Stimulated activated CD8-positive, alpha-beta memory T cell treated with anti-CD3 and anti-CD28 coated beads, Interleukin-2, amount 100 ng/mL, for 48 hours (primary cell): ENCODE measurements at places on chromosomes 6 and 20.

GRCh38 chr6:30782425-30783014, 38.2 kb upstream of the IER3 start:
- no peak for DNase-seq

DNA sequence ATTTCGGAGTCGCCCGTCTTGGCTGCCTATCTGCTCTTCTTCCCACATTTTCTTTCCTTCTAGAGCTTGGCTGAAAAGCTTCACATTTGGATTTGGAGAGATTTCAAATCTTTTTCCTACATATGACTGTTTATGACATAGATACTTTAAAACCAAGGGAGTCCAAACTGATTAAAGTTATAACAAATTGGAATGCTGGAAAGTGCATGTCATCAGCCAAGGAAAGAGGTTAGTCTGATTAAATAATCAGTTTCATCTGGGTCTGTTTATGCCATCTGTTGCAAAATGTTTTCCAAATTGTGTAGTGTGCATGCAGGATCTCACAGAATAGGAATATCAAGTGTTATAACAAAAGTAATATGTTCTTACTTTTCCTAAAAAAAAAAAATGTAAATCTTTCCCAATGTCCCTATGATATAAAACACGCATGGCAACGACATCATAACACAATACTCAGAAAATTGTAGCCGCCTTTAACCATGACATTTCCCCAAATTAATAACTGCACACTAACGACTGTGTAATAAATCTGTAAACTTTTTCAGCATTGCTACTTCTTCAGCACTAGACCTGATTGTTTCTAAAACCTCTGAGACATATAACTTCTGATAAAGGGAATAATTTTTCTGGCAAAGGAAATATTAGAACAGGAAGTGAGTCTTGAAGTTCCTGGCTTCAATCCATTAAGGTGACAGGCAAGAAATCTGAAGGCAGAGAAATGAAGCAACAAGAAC, 230.2 kb upstream of the FOXQ1 start:
- no peak for DNase-seq

DNA sequence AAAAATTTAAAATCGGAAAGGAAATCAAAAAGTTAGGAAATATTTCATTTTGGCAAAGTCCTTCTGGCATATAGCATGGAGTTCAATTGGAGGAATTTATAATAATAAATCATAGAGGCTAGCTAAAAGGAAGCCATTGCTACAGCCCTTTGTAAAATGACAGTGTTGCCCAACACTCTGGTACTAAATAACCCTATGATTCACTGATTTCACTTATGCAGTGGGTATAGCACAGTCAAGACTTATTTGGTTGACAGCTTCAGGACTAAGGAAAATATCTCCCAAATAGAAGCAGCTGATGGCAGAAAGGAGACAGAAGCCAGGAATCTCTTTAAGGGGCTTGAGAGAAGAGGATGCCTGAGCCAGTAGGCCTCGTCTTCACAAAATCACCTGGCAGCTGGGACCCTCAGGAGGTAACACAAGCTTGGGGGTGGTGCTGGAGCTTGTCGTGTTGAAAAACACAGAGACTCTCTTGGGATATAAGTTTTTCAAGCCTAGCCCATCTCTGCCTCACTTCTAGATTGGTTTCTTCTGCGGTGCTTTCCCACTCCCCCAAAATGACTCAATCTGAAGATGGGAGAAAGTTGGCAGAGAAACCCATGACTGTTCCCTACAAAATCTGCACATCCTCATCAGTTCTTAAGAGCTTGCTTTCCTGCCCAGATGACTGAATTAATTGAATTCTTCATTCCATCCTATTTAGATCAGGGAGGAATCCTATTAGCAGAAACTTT, 38.4 kb upstream of the EYA4 start:
- DNase-seq = no peak

DNA sequence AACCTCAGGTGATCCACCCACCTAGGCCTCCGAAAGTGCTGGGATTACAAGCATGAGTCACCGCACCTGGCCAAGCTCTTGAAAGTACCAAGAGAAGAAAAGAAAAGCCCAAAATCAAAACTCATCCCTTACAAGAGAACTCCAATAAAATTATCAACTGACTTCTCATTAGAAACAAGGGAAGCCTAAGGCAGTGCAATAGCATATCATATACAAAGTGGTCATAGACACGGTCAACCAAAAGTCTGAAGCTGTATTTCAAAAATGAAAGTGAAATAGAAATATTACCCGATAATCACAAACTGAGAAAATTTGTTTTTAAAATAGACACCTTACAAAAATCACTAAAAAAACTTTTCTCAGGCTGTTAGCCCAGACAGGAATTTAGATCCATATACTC, 1321.1 kb upstream of the GJE1 start:
- DNase-seq = no peak

DNA sequence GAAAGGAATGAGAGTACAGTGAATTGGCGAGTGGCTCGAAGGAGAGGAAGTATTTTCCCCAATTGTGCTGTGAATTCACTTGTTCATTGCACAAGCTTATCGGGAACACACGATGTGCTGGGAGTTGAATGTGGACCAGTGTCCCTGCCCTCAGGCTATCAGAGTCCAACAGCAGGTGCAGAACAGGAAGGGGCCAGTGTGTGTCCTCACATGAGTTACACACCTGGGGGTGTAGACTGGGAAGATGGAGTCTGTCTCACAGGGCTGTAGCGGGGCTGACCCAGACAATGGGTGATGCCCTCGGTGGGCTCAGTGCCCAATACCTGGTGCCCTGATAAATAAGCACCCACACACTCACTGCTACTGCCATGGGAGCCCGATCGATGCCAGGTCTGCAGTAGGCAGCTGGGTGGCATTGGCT, 14.4 kb downstream of the DUSP22 start:
- DNase-seq = no peak

GRCh38 chr20:36745234-36745926, 510 bp downstream of the NDRG3 start:
- DNase-seq = no peak

GRCh38 chr6:108875161-108875555, 26.9 kb downstream of the ARMC2 start:
- no peak for DNase-seq

- DNase-seq = no peak
These were observed 228.8 kb downstream of the EPM2A start for GRCh38 chr6:145506565-145506964.

- no peak for DNase-seq
These were observed at the start of gene FAM83B for GRCh38 chr6:54846243-54846856. Gene FAM83B, plus strand, starts transcription at chr6:54846771. Its CDS starts 23,476 bp downstream, at chr6:54870247.

GRCh38 chr20:34880215-34880850, 3.9 kb downstream of the ACSS2 start:
- no peak for DNase-seq

DNA sequence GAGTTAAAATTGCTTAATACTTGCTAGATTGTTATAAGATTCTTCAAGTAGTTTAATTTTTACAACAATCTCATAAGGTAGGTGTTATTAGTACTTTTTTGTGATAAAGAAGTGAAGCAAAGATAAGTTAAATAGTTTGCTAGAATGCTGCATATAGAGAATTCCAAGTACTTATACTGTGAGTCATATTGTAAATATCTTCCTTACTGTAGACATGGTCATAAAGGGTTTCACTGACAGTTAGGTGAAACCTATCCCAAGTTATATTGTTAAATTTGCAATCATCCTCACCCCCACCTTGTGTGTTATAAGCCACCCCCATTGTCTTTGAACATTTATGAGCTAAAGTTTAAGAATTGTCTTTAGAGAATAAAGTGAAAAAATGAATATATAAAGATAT, 142.0 kb downstream of the FAM83B start:
- no peak for DNase-seq

- DNase-seq = no peak
These were observed 495.2 kb downstream of the PREX1 start for GRCh38 chr20:48332555-48332954.

- no peak for DNase-seq
These were observed 118.0 kb upstream of the MAN1A1 start for GRCh38 chr6:119467488-119468081.

- no peak for DNase-seq
These were observed 3.1 kb downstream of the B3GALT4 start for GRCh38 chr6:33279971-33280511.

DNA sequence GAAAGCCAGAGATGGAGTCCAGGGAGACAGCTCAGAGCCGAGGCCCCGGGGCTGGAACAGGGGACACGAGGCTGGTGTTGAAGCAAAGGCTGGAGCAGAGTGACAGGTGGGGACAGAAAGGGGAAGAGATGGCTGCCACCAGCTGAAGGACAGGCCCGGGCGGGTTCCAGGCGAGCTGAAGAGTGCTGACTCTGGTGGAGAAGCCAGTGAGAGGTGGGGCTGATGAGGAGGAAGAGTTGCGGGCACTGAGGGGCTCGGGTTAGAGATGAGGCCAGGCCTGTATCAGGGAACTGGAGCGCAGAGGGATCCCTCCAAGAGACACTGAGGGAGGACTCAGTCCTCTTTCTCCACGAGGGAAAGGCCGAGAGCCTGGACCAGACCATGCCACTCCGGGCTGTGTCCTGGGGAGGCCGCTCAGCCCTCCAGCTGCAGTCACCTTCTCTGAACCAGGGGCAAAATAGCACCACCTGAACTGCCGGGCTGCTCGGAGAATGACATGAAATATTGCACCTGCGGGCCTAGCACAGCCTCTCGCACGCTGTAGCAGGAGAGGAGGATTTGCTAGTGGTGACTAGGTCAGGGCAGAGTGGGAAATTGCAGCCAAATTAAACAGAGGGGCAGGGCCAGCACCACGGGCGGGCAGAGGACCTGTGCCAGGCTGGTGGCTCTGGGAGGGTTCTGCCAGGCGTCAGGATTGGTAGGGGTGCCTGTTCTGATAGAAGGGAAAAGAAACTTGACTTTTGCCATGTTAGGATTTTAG, 175.9 kb downstream of the ZDHHC14 start:
- no peak for DNase-seq

DNA sequence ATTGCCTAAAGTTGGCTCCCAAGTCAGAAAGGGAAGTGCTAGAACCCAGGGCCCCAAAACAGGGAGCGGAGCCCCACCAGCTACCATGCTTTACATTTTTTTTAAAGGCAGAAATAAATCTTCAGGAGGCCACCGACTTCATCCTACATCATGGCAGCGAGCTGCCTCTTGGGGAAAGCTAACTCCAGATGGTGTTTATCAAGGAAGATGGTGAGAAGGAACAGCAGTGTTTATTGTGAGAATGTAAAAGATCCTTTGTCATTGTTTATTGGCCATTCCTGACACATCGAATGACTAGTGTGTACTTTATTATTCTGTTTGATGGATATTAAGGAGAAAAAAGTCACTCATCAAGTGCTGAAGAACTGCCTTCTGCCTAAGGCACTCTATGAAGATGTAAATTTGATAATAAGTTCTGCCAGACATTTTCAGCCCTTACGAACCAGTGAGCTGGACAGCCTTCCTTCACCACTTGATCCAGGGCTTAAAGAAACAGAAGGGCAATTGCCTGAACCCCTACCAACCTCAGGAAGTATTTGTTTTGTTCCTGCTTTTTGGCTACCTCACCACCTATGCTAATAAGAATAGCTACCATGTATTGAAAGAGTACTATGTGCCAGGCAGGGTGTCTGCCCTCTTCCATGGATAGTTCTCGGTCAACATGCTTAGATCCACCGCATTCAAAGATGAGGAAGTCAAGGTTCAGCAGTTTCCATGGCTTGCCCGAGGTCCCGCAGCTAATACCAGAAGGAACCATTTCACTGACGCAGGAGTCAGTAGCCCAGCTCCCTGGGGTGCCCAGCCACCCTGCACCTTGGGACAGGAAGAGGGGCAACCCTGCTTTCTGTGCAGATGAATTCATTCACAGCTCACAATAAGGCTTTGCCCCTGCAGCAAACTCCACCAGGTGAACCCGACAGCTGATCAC, 194.7 kb upstream of the RREB1 start:
- no peak for DNase-seq

DNA sequence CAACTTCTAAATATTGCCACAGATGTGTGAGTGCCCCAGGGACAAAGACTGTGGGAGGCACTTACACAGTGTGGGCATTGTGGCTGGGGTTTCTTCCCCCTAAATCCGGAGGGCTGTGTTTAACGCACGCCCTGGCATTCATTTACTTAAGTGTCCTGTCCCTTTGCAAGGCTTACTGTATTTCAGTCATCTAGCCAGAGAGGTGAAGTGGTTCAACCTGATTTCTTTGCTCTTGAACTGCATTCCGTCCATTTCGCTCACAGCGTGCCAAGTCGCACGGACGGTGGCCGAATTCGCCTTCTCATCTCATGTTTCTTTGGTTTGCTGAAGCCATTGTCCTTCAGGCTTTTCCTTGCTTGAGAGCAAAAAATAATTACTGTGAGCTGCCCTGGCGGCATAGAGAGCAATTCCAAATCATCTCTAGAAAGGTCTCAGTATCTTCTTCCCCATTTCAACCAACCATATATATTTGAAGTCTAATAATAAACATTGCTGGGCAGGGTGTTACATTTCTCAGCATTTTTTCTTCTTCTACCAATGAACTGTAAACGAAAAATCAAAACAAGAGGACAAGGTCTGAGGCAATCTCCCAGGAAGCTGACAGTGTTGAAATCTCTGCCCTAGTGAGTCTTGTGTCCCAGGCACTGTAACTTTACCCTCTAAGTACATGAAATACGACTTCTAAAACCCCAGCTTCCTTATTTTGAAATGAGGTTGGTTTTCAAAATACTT, 16.9 kb downstream of the SYTL3 start:
- no peak for DNase-seq

DNA sequence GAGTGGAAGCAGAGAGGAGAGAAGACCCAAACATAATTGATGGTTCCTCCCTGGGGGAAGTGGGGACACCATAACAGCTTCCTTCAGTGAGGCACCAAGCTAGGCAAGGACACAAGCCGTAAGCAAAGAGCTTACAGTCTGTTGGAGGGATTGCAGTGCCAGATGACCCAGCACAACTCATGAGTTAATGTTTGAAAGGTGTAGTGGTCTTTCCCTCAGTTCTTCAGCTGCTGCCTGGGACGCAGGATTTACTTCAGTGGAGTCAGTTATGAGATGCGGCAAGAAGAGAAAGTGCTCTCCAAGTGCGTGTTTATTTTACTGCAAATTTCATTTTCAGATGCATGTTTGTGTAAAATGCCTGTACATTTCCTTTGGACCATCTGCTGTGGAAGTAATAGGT, 38.7 kb upstream of the SLC17A4 start:
- no peak for DNase-seq

GRCh38 chr6:7439228-7439627, 49.6 kb downstream of the RIOK1 start:
- DNase-seq = no peak

- no peak for DNase-seq
These were observed 49.6 kb downstream of the PTCHD4 start for GRCh38 chr6:48061265-48061990.

DNA sequence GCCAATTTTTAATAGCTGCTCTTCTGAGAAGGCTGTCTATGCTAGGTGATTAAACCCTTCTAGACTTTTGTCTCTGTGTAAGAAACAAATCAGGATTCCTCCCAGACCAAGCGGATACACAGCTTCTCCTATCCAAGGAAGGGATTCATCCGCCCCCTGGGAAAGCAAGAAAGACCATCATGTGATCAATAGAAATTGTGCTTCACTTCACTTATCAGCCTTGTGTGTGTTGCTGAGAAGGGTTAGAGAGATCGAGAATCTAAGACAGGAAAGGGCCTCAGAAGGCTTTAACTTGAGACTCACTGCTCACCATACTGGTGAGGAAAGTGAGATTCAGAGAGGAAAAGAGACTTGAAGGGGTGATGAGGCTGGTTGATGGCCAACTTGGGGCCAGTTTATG, 1.5 kb downstream of the ABCC10 start:
- DNase-seq = no peak
